AG09309 (cell line): ENCODE measurements at places on chromosomes 11 and 22.
A peak's percentile ranks its signal among the peaks of the same experiment; 100 is the strongest.

GRCh38 chr22:47379037-47379436, 616.6 kb downstream of the TBC1D22A start:
- DNase-seq = no peak

GRCh38 chr11:100930185-100930778, 199.3 kb downstream of the PGR start:
- peak; percentile 56 for DNase-seq

GRCh38 chr11:96016978-96017502, 93.1 kb upstream of the MTMR2 start:
- DNase-seq = no peak

- no peak for DNase-seq
These were observed 31.5 kb downstream of the STIM1 start for GRCh38 chr11:3886985-3887384.

GRCh38 chr11:33151399-33151798, 9.9 kb downstream of the CSTF3 start:
- no peak for DNase-seq

DNA sequence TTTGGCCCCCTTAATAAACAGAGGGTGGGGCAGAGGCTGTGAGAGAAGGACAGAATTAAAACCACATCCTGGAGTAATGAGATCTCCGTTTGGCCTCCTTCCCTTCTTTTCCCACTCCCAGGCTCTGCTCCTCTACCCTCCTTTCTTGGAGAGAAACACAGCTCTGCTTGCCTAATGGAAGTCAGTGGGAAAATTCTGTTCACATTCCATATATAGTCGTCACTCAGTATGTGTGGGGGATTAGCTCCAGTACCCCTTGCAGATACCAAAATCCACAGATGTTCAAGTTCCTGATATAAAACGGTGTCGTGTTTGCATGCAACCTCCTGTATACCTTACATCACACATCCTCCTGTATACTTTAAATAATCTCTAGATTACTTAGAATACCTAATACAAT, 37.6 kb upstream of the THY1 start:
- DNase-seq = peak; percentile 83

DNA sequence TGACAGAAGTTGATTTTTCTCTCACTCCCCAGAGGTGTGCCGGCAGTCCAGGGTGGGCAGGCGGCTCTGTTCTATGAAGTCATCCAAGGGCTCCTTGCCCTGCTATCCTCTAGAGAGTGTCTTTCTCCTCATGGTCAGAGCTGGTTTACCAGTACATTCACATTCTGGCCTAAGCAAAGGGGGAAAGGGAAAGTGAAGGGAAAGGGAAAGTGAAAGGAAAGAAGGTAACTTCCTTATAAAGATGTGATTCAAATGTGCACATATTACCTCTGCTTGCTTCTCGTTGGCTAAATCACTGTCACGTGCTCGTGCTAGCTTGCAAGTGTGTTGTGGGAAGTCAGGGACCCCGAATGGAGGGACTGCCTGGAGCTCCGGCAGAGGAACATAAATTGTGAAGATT, 2.9 kb upstream of the HTATIP2 start:
- no peak for DNase-seq

DNA sequence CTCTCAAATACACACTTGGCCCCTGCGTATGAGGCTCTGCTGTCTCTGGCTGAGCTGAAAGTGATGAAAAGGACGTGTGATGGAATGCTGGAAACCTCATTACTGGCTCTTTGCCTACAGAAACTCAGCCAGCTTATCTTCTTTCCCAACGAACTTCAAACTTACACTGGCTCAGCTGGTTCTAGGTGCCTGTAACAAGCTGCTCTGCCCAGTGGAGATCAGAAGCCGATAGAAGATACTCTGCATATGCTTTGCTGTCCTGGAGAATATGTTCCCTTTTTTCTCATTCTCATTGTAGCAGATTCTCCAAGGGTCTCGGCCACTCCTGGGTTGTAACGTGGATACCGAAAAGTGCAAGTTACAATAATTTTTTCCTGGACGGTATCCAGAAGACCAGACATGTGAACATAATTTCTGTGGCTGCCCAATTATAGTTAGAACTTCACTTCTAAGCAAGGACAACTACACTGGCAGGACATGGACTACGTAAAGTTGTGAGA, 405.3 kb upstream of the CCDC90B start:
- no peak for DNase-seq

GRCh38 chr11:68181719-68182451, 31.2 kb downstream of the KMT5B start:
- no peak for DNase-seq

GRCh38 chr22:20591660-20592310, 84.4 kb downstream of the MED15 start:
- no peak for DNase-seq

- DNase-seq = peak; percentile 23
These were observed 5.6 kb upstream of the SH3BP1 start for GRCh38 chr22:37633625-37634416.

- DNase-seq = no peak
These were observed 328.2 kb upstream of the SORL1-AS1 start for GRCh38 chr11:121780971-121781370.

DNA sequence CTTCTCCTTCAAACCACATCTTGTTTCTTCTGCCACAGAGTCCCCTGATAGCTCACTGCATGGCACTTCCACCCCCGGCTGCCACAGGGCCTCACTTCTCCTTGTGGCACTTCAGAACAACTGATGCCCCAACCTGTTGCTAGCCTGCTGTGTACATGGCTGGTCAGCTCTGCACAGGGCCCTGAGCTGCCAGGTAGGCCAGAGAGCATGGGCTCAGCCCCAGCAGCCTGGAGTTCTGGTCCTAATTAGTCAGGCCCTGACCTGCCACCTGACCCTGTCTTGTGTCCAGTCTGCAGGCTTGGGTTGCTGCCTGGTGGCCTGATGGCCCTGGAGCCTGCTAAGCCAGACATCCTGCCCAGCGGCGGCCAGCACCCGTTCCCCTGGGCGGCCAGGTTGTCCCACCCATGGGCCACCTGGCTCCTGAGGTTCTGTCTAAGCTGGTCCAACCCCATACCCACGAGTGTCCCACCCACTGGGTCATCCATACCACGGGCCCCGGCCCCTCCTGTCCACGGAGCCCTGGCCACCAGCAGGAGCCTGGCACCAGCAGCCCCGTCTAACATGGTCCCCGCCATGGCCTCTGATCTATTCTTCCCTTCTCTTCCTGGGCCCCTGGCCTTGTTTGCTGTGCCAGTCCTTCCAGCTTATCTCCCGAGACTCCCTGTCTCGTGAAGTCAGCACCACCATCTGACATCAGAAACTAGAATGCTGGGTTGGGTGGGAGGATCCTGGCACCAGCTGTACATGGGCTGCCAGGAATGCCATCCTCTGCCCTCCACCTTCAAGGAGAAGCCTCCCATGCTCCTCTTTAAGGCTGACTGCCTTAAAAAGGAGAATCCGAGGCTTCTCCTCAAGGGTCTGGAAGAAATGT, 3.1 kb upstream of the CERK start:
- DNase-seq = no peak

GRCh38 chr11:20029193-20029592, 131.1 kb downstream of the DBX1 start:
- DNase-seq = no peak

GRCh38 chr11:110772863-110773262, 60.6 kb upstream of the ARHGAP20 start:
- no peak for DNase-seq

GRCh38 chr11:43685440-43685839, 4.9 kb downstream of the HSD17B12 start:
- DNase-seq = no peak

DNA sequence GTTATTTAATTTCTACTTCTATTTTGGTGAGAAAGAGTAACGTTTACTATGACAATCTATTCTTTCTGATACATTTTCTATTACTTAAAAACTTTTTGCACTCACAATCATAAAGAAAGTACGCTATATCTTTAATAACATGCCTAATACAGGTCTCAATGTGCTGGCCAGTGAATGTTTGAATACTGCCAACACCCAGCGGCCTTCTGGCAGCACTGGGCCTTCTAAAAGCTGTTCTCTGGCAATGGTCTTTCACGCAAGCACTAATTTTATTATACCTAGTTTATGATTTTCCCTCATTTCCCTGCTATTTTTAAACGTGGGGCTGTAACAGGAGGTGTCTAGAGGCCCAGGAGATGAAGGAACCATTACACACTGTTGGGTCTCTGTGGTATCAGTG, 349.8 kb upstream of the PITPNB start:
- no peak for DNase-seq

- no peak for DNase-seq
These were observed 84.2 kb downstream of the CELSR1 start for GRCh38 chr22:46453006-46453828.

GRCh38 chr11:69683764-69684333, 8.7 kb upstream of the LTO1 start:
- no peak for DNase-seq

DNA sequence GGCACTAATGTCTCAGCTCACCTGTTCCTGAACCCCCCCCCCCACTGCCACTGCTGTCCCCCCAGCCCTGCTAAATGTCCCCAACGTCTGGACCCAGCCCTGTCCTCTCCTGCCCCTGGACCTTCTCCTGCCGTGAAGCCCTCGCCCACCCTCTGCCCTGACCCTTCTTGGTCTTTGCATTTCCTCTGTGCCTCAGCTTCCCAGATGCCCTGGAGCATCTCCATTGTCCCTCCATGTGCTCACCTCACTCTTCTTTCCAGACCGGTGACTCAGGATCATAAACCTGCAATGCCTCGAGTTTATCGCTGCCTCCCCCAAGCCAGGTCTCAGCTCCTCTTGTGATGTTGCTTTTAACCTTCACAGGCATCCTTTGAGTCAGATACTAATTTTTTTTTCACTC, 416.4 kb downstream of the BRD1 start:
- no peak for DNase-seq

- peak; percentile 13 for DNase-seq
These were observed 13.2 kb downstream of the EHF start for GRCh38 chr11:34633990-34634693.

GRCh38 chr11:74695705-74696280, 35.4 kb downstream of the CHRDL2 start:
- DNase-seq = no peak

DNA sequence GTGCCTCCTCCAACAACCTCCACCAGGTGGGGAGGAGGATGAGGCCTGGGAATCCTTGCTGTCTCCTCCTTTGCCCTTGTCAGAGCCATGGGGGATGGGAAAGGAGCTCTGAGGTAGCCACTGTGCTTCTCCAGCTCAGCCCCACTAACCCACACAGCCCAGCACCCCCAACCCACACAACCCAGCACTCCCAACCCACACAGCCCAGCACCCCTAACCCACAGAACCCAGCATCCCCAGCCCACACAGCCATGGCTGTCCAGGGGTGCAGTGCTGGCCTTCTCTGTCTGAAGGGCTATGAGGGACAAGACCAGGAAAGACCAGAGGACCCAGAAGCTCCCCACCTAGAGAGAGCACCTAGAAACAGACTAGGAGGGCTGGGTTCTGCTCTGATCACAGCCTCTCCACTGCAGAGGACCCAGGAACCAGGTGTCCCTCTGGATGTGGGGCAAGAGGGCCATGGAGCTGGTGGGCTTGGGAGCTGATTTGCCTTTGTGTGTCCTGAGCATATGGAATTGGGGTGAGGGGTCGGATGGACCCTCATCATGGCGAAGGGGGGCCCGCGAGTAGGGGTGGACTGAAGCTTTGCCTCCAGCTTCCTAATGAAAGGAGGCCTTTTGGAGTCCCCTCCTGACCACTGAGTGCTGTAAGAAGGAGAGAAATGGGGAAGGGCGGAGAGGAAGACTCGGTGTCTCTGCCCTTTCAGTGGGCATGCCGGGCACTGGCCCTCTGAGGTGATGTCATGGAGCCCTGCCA, 117.6 kb upstream of the THY1 start:
- no peak for DNase-seq

DNA sequence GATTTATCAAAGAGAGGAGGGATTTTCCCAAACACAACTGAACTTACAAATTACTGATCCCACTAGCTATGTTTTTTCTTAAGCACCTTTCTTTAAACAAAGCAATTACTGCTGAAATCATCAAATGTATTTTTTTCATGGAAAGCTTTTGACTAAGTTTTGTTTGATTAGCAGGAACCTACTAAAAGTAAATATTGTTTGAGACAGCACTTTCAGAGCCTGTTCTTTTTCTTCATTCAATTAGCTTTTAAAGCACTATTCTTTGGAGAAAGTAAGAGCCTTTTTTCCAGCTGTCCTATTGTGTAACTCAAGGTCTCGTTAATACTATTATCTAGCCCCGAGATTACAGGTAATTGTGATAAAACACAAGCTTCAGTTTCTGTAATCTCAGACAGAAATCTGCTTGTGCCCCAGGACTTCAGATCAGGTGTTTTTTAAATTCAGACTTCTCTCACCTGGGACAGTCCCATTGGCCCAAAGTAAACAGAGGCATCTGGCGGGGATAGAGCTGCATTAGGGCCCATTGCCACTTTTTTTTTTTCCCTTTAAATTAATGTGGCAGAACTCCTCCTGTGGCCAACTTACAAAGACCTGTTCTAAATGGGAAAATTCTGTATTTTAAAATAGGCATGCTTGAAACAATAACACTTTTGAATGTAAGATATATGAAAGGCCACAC, 11.0 kb downstream of the CSTPP1 start:
- no peak for DNase-seq

DNA sequence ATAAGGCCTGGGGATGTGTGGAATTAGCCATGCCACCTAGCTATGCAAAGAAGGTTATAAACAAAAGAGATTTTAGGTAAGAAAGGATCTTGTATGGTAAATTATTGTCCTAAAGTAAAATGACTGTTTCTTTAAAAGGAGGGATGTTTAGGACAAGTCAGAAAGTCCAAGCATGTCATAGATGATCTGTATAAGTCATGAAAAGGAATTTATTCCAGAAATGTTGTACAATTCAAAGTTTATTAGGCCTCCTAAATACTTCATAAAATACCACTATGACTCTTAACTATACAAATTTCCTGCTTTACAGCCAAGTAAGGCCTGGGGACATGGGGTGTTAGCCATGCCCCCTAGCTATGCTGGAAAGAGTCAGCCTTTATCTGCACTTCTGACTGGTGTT, 22.7 kb downstream of the OR5A2 start:
- DNase-seq = no peak

- no peak for DNase-seq
These were observed 979.7 kb upstream of the FAT3 start for GRCh38 chr11:91244912-91245311.

DNA sequence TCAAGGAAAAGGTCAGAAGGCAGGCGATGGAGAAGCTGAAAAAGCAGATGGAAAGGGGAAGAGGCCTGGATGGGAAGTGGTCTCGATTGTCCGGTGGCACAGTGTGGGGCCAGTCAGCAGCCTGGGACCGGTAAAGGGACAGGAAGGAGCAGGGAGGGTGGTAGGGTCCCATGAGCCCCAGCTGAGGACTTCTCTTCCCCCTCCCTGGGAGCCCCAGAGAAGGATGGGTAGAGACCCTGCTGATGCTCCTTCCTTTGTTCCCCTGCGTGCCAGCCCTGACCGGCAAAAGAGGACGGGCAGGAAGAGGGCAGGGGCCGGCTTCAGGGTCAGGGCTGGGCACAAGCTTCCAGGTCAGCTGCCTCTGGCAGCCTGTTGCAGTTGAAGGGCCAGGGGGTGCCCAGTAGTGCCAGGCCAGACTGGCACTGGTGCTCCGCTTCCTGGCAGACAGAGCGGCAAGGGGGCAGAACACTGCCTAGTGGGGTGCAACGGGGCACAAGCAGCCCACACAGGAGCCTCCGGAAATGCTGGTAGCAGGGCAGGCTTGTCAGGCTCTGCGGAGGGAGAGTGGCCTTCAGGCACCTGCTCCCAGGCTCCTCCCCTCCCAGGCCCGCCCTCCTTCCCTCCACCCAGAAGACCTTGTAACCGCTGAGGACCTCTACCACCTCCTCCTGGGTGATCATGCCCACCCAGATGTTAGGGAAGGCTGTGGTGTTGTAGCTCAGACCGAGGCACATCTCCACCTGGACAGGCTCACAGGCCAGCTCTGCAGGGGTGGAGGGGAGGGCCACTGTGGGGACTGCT, 739 bp upstream of the C1QTNF5 start:
- DNase-seq = no peak

- no peak for DNase-seq
These were observed 104.5 kb upstream of the TEAD1 start for GRCh38 chr11:12569499-12570425.
